ENCODE measurements at places on chromosomes 2 and 18.

- no peak for DNase-seq
Observed at GRCh38 chr18:55248495-55248894, 289.2 kb upstream of the CCDC68 start.

DNA sequence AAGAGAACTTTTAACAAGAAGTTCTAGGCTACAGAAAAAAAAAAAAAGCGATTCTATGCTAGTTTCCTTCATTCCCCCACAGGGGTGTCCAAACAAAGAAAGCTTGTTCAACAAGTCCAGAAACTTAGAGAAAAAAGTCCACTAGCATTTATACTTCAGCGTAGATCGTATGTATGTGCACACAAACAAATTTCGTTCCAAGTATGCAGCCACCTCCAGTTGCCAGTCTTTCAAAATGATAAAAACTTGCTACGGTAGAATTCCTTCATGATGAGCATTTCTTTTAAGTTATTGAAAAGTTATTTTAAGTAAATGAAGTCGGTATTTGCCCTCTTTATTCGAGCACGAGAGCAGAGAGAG, 3.7 kb upstream of the OTX1 start:
- no peak for DNase-seq

DNA sequence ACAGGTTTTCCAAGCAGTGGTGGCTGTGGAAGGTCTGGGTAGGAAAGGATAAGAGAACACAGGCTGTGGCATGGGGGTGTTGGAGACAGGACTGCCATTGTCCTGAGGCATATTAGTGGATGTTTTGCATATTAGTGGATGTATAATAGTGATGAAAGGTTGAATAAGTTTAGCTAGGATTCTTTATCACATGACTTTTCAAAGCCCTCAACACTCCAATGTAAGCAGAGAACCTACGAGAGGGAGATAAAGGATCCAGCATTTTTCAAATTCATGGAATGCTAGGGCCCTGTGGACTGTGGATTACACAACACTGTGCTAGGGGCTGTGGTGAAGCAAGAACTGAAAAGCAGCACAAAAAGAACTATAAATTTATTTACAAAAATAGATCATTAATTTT, 63.2 kb downstream of the POLE4 start:
- DNase-seq: no peak

DNA sequence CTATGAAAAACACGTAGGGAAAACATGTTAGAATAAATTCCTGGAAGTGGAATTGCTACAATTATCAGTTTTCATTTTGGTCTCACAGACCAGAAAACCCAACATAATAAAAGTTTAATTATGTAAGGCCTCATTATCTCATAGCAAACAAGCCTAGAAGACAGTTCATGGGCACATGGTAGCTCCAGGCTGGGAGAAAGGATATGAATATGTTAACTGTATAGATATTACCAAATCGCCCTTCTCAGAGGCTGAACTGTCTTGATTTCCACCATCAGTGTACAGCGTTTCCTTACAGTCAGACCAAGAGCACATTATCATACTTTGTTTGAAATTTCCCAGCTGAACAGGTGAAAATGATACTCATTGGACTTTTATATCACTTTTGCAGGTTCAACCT, 17.1 kb upstream of the SLC35F6 start:
- no peak for DNase-seq

GRCh38 chr2:175418224-175418835, 236.8 kb upstream of the ATP5MC3 start:
- DNase-seq: no peak

GRCh38 chr18:9474108-9474982, 968 bp upstream of the RALBP1 start:
- DNase-seq: no peak

GRCh38 chr2:234172066-234172465, 121.6 kb downstream of the SPP2 start:
- DNase-seq: no peak

- DNase-seq: no peak
Observed at GRCh38 chr2:210421916-210422315, 54.6 kb downstream of the LANCL1 start.

DNA sequence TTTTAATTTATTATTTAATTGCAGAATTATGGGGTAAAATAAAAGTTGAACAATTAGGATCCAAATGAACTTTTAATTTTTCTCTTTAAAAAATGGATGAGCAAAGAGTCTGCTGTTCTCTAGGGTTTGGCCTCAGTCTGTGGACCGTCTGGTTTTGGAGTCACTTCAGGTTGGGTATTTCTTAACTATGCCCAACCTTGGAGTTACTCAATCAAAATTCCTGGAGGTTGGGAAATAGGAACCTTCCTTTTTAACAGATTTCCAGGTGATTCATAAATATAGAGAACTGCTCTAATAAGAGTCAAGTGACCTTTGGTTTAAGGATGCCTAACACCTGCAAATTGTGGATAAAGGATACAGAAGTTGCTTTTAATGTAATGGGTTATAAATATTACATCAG, 241.5 kb upstream of the GCFC2 start:
- DNase-seq: no peak

GRCh38 chr2:54541995-54542394, 85.9 kb downstream of the SPTBN1 start:
- DNase-seq: no peak

- no peak for DNase-seq
Observed at GRCh38 chr2:74537140-74537539, 7.4 kb downstream of the HTRA2 start.

GRCh38 chr2:26811261-26811660, 25.4 kb downstream of the CENPA start:
- DNase-seq: no peak

DNA sequence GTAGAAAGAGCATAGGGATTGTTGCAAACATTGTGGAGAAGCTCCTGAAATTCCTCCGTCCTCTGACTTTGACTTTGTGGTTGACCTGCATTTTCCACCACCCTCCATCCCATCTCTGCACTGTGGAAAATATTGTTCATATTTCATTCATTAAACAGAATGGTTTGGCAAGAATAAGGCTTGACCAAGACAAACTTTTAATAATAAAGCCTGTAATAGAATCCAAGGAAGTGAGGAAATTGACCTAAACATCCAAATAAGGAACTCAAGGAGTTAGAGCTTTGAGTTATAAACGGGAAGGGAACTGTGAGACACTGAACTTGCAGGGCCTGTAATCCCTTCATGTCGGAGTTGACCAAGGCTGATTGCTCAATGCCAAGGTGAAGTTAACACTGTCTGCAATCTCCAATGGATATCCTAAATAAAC, 115.2 kb downstream of the GFPT1 start:
- no peak for DNase-seq

GRCh38 chr2:105849431-105850179, 104.9 kb downstream of the NCK2 start:
- no peak for DNase-seq

GRCh38 chr18:37812961-37813360, 247.4 kb upstream of the CELF4 start:
- DNase-seq: no peak

- no peak for DNase-seq
Observed at GRCh38 chr2:237511433-237511832, 24.4 kb downstream of the MLPH start.

- DNase-seq: no peak
Observed at GRCh38 chr2:15751477-15751876, 159.8 kb downstream of the DDX1 start.

GRCh38 chr18:5237083-5237722, 40.1 kb upstream of the AKAIN1 start:
- DNase-seq: no peak
